ENCODE measurements at places on chromosomes 3 and 15. TPM values are rescaled to one million over a fixed set of nuclear protein-coding genes. Genes with fewer than 3 reads are reported as not detected.

SEMA5B gene
- total RNA-seq, result 1.3 TPM

- no peak for DNase-seq
These were observed 16.2 kb downstream of the XIRP1 start for GRCh38 chr3:39176025-39176714.

CILP gene
- total RNA-seq, result 9.6 TPM

GRCh38 chr15:78044407-78045155 lies 32.9 kb downstream of the TBC1D2B start:
- DNase-seq, result no peak

DNA sequence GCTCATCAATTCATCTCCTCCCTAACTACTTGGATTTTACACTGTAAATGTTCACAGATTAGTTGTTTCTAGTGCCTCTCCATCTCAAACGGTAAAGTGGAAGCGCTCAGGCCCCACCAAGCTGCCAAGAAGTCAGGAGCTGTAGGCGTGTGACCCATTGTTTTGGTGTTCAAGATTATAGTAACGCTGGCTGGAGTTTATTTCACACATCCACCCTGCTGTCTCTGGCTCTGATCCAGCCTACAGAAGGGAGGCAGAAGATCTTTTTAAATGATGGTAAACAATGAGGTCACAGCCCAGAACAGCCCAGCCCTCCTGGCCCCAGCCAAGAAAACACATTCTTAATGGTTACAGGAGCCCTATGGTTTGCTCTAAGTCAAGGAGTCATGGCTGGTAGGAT lies 25.7 kb upstream of the GALNT15 start:
- peak; percentile 83 for DNase-seq

Measured in posterior vena cava (tissue), 2 donors.